ENCODE measurements at places on chromosomes 11 and 22.

DNA sequence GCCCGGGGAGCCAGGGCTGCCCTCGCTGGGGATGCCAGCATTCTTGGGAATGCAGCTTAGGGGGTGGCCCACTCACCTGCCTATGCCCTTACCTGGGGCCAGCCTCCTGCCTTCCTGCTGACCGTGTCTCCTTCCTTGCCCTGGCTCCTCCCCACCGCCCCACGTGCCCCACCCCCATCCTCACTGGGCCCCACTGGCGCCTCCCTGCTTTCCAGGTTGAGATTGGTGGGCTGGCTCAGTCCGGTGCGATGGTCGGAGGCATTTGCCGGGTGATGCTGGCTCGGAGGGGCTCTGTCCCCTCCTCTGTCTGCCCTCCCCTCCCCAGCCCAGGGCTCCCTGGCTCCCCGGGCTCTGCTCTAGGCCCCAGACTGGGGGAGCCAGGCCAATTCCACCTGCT, 34.1 kb upstream of the GRAMD4 start:
- DNase-seq: no peak

DNA sequence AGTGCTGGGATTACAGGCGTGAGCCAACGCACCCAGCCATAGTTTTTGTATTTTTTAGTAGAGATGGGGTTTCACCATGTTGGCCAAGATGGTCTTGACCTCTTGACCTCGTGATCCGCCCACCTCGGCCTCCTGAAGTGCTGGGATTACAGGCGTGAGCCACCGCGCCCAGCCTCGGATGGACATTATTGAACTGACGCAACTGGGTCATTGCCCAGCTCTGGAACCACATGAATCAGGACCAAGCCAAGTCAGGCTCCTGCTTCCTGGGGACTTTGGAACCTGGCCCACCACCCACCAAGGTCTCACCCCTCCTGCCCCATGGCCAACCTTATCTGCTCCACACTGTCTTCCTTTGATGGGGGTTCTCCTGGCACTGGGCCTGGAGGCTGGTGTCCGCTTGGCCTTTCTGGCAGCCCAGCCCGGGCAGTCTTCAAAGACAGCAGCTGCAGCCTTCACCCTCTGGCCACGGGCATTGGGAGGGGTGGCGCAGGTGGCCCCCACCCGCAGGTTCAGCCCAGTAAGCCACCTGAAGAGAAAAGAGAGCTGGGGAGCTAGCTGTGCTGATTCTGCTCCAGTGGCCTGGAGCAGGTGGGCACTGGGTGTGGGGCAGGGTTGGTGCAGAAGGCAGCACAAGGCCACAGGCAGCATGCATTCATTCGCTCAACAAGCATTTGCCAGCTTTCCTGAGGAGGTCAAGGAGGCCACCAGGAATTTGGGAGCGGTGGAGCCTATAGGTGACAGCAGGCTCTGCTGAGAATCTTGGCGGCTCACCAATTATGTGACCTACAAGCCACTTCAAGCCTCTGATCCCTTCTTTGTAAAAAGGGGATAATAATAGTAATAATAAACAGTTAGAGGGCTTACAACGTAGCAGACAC, 5.7 kb downstream of the CHADL start:
- no peak for DNase-seq

DNA sequence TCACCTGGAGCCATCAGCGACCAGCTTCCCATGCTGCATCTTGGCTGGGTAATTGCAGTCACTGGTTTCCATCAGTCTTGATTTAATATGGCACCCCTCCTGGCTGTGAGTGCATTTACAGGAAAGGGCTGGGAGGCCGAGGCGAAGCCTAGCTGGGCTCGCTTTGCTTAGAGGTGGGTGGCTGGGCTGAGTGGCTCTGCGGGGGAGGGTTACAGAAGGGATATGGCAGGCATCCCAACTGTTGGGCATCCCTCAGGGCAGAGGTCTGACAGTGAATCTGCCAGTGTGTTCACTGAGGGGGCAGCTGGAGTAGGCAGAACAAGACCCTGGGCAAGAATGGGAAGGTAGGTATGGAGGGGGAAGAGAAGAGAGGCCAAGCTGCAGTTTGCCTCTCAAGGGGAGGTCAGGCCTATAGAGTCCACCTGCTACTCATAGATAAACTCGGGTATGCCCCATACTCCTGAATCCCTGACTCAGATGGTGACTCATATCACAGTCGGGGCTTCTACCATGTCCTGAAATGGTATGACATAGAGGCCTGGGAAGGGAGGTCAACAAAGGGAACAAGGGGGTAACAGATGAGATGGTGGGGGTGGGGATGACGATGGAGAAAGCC, 77.5 kb upstream of the PHOX2A start:
- no peak for DNase-seq

- no peak for DNase-seq
Observed at GRCh38 chr22:44431256-44431655, 66.8 kb downstream of the RTL6 start.

GRCh38 chr11:134686460-134687061, 274.5 kb upstream of the B3GAT1 start:
- no peak for DNase-seq

GRCh38 chr11:19349340-19350025, 108.7 kb upstream of the E2F8 start:
- DNase-seq: no peak

GRCh38 chr11:132131961-132132360, 761.5 kb downstream of the NTM start:
- no peak for DNase-seq

DNA sequence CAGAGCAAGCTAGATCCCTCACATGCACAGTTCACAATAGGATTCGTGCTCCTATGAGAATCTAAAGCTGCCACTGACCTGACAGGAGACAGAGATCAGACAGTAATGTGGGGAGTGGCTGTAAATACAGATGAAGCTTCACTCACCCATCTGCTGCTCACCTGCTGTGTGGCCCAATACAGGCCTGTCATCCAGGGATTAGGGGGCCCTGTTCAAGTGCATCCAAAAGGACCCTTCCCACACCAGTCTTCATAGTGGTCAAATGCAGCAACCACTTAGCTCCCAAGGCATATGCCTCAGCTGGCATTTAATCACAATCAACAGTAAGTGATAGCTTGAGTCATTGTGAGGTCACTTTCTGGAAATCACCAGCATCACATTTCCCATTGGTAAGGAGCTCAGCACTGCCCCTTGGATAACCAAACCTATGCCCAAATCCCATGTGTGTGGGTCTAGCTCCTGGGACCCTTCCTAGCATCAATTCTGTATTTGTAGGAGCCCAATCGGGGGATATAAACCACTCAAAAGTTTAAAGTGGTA, 65.6 kb downstream of the OR4C45 start:
- DNase-seq: no peak

DNA sequence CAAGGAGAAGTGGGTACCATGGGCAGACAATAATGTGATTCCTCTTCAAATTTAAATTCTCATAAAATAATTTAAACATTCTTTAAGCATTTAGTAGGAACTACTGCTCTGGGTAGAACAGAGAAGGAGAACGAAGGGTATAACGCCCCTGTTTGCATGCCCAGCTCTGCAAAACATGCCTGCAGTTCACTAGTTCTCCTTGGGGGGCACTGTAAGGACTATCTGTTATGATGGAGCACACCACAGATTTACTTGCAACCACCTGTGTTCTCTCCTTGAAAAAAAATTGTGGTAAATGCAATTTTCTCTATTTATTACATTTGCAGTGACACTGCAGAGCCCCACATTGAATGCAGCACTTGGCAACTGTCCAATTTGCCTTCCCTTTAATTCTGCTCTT, 100.3 kb downstream of the GUCY1A2 start:
- DNase-seq: no peak

GRCh38 chr11:57464539-57465181, 4.3 kb downstream of the RTN4RL2 start:
- no peak for DNase-seq

- no peak for DNase-seq
Observed at GRCh38 chr11:35994421-35994820, 50.6 kb downstream of the LDLRAD3 start.

DNA sequence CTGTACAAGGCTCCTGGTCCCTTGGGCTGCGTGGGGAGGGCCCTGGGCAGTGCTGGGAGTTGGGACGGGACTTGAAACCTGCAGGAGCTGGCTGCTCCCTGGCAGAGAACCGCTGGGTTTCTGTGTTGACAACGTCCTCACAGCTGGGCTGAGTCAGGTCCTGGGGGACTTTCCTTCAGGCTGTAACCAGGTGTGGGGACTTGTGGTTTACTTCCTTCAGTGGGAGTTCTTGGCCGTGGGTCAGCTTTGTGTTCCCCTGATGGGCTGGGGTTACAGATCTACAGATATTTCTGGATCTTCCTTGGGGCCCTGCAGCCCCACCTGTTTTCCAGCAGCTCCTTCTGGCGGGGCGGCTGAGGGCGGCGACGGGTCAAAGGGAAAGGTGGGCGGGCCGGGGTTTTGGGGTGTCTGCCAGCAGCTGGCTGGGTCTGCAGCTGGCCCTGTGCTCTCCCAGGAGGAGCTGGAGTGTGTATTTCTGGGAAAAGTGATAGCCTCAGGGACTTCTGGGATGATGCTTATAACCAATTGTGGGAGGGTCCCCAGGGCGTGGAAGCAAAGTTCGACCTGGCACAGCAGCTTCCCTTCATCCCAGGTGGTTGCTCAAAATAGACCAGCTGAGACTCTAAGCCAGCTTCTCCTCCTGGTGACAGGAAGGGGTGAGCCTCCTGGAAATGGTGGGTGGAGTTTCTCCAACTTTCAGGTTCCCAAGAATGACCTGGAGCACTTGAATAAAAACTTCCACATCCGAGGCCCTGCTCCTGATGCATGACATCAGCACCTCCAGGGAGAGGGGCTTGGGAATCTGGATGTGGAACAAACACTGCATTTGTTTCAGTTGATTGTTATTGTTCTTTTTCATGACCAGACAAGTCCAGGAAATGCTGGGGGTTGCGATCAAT, 19.1 kb downstream of the ST14 start:
- DNase-seq: no peak

DNA sequence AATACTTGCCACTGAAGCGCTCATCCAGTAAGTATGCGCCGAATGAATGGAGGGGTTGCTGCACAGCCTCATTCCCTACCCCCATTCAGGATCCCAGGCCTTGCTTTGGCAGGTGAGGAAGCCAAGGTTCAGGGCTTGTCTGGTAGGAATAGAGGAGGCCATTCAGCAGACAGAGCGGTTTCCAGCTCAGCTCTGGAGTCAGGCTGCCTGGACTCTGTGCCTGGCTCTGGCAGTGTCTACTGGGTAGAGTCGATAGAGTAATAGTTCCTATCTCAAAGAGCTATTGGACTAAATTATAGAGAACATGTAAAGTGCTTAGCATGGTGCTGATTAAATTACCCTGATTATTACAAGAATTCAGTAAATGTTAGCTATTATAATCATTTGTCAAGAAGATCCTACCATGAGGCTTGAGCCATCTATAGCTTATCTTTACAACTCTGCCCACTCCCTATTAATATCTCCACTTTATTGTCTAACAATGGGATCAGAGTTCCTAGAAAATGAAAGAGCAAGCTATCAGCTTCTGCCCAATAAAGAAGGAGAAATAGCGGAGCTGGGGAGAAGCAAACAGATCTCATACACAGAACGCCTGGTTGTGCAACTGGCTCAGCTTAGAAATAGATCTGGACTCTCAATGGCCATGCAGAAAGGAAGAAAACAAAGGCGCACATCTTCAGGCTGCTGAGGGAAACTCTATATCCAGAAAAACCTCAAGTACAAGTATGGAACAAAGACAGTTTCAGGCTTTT, 6.6 kb upstream of the SNX32 start:
- DNase-seq: no peak

- no peak for DNase-seq
Observed at GRCh38 chr11:73425108-73425507, 48.9 kb downstream of the RELT start.

DNA sequence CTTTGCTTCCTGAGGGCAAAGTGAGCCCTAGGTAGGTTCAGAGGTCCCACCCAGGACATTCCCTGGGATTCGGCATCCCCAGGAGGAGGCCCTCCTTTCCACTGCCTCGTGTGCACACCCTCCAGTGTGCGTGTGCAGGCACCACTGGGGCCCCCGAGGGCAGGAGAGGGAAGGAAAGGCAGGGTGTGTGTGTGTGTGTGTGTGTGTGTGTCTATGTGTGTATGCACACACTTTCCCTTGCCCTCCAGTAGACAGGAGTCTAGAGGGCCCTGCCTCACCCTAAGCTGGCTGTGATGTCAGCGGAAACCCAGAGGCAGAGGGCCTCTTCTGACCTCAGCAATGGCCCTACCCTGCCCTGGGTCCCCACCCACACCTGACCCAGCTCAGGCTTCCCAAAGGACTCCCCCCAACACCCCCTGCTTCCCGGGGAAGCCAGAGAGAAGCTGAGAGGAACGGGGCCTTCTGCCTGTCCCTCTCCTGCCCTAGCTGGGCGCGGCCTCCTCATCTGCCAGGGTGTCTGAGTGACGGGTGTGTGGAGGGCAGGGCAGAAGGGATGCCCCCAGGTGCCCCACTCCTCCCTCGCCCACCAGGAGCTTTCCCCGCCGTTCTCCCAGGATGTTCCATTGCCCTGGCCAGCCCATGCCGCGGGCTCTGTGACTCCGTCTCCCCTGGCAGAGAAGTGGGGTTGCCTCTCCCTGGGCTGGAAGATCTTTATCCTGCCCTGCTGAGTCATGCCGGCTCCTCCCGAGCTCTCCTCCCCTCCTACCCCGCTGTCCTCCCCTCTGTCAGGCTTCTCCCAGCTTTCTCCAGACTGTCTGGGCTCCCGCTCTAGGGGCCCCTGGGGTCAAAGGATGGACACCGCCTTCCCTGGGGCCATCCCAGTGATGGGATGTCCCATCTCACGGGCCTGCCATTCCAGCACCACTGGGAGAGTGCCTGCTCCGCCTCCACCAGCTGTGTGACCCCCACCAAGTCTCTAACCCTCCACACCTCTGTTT, 6.0 kb upstream of the CLCF1 start:
- no peak for DNase-seq

DNA sequence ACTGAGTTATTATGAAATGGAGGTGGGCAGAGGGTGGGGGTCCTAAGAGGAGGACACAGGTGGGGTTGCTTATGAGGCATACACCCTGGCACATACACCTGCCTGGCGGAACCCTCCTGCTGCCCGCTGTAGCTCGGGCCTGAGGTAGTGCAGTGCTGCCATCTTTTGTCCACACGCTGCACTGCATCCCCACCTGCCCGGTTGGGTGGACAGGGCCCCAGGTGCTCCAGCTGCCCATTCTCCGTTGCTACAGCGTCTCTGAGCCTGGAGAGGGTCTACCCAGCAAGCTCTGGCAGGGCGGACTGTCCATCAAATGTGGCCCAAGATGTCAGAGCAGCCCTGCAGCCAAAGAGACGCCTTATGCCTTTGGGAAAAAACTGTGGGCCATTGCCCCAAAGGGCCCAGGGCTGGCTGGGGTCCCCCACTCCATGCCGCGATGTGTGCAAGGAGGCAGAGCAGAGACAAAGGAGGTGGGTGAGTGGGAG, 131.2 kb downstream of the BUD13 start:
- no peak for DNase-seq

- no peak for DNase-seq
Observed at GRCh38 chr22:30459181-30460052, 12.4 kb downstream of the SEC14L3 start.

DNA sequence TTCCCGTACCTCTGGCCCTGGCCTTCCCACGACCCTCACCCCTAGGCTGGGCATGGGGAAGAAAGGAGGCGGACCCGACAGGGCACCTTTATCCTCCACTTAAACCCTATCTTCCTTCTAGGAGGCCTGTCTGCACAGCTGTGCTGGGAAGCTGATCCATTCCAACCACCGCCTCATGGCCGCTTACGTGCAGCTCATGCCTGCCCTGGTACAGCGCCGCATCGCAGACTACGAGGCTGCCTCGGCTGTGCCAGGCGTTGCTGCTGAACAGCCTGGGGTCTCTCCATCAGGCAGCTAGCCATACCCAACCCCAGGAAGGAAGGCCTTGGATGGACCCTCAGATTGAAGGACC, 599 bp downstream of the TIMM10B start:
- no peak for DNase-seq
